ENCODE measurements at places on chromosomes 7 and 10.

- no peak for DNase-seq
These were observed 461.9 kb upstream of the KLF6 start for GRCh38 chr10:4246881-4247358.

DNA sequence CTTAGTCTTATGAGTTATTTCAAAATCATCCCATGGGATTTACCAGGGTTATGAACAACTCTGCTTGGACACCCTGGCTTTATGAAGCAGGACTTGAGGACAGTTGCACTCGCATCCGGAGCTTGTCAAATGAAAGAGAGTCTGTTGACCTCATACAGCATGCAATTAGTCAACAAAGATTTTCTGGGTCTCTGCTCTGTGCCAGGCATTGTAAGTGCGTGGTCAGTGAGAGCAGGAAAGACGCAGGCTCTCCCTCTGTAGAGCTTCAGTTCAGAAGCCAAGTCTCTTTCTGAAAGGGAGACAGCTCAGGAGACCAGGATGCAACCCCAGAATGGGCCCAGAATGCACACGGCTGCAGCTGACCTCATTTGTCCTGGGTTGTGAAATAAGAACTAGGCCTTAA, 45.5 kb upstream of the DMBT1 start:
- no peak for DNase-seq

- no peak for DNase-seq
These were observed 97.7 kb upstream of the KIF5B start for GRCh38 chr10:32153931-32154330.

- no peak for DNase-seq
These were observed 129.4 kb downstream of the SLC16A9 start for GRCh38 chr10:59580026-59580863.

GRCh38 chr7:70436790-70437350, 695.1 kb upstream of the GALNT17 start:
- DNase-seq: no peak

DNA sequence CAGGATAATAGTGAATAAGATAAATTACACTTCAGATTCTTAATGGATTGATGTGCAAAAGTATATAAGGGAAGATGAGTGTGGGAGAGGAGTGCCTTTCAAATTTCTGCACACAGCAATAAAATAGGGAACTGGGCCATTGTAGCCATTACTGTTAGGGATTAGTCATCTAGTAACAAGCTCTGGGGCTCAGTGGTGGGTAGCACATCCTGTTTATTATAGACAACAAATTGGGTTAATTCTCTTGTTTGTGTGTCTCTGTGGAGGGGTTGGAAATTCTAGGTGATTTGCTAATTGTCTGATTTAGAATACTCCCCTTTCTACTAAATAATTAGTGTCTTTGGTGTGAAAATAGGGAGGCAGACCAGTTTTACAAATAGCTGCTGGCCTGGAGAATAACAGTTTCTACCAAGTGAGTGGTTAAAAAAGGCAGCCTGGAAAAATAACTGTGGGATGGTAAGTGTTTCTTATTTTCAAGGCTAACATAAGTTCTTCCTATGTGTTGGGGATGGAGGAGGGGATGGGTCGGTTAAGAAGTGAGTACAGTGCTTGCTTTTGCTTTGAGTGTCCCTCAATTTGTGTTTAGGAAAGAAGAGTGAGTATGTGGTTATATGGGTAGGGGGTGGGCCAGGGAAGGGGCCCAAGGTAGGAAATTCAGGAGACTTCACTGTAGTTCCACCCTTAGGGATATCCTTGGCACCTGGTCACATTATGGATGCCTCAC, 43.3 kb upstream of the TMEM248 start:
- no peak for DNase-seq

DNA sequence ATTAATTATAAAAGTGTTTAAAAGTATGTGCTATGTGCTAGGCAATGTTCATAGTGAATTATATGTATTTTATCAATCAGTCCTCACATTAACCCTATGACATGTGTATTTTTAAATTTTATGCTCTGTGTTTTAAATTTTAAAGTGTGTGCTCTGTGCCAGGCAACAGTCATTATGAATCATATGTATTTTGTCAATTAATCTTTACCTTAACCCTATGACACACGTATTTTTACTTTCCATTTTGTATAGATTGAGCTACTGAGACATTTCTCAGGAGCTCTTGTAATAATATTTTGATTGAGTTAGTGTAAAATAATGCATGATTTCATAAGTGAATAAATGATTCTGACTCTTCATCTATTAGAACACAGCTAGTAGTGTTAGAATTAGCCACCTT, 117.8 kb downstream of the THSD7A start:
- DNase-seq: no peak

DNA sequence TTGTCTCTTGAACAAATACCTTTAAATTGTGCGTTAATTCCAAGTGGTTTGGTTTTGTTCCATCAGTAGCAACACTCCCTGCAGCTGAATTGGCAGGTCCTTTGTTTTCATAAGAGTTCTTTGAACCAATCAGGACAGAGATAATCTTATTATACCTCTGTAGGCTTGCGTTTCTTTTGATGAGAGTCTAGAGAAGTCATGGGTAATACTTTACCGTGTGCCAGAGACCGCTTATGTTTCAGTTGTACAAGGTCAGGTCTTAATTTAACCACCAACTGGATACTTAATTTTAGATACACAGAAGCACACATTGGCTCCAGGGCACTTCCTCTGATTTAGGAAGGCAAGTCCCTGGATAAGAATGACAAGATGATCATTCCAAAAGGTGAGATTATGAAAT, at the start of gene ASB15:
ASB15 (plus strand) TSS at position 292 of the 400 bp plus-strand sequence. CDS start 12,682 bp downstream, outside the sequence.
- DNase-seq: no peak

DNA sequence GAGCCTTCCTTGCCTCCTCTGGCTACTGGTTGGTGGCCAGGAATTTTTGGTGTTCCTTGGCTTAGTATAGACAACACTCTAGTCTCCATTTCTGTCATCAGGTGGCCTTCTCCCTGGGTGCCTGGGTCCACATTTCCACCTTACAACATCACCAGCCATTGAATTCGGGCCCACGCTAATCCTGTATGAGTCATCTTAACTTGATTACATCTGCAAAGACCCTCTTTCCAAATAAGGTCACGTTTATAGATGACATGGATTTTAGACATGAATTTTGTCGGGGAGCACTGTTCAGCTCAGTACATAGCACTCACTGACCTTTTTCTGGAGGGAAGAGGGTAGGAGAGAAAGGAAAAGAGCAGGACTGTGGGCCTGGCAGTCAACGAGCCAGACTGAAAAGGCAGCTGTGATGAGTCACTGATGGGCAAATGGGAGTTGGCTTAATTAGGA, 39.4 kb downstream of the MMRN2 start:
- DNase-seq: no peak

DNA sequence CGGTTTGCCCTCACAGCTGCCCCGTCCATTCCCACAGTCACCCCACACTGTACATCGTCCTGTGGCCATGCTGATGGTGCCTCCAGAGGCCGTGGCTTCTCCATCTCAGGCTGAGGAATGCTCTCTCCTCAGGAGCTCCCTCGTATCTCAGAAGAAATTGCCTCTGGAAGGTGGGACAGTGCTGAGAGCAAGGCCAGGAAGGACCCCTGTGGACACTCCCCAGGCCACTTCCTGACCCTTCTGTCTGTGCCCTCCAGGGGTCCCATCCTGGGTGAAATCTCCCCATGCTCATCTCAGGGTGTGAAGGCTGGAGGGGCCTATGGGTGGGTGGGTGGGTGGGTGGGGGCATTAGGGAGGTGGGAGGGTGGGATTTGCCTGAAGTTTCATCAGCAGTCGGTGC, 454.3 kb downstream of the PLXNA4 start:
- no peak for DNase-seq

DNA sequence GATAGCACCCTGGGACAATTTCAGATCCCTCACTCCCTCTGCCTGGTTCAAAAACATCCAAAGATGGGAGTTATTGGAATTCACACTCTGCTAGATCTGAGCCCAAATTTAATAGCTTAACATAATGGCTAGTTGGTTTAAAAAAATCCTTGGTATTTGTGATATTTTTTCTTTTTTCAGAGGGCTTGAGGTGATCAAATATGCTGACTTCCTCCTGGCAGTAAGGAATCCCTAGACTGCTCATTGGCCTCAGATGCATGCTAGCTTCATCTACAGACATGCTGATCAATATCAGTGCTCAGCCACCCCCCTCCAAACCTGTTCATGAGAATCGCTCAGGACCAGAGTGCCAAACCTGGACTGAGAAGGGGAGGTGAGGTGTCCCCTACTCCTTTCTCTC, 74.7 kb upstream of the PLPP4 start:
- no peak for DNase-seq

GRCh38 chr7:152902054-152902453, 142.5 kb downstream of the ACTR3B start:
- DNase-seq: no peak

- no peak for DNase-seq
These were observed 44.2 kb upstream of the PTER start for GRCh38 chr10:16392531-16393069.

GRCh38 chr7:141864765-141865447, 23.6 kb upstream of the PRSS37 start:
- DNase-seq: no peak

DNA sequence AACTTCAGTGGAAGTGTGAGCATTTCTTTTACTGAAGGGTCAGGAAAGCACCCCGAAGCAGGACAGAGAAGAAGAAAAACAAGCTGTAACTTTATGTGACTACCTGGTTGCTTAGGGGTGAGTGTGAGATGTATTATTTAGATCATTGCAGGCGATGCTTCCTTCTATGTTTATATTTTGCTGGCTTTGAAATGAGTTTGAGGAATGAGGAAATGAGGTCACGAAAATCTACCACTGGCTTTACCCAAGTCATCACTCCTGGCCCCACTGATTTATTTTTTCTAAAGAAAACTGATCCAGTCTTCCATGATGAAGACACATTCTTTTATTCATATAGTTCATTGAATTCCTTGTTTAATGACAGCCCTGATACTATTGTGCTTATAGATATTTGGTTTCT, 716.6 kb upstream of the FZD8 start:
- no peak for DNase-seq

DNA sequence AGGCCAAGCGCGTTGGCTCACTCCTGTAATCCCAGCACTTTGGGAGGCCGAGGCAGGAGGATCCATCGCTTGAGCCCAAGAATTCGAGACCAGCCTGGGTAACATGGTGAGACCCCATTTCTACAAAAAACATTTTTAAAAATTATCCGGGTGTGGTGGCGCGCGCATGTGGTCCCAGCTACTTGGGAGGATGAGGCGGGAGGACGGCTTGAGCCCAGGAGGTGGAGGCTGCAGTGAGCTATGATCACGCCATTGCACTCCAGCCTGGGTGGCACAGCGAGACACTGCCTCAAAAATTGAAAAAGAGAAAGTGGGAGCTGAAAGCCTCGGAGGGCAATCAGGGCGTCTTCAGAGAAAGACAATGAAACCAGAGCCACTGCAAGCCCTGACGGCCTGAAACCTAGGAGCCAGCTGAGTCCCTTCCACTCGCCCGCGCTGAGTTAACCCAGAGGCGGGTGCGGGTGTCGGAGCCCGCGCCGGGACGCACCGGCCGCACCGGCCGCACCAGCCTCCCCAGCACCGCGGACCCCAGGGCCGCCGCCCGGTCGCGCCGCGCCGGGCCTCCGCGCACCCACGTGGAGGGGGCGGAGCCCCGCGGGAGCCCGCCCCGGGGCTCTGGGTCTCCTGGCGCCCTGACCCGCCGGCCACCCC, 22.4 kb downstream of the ZFAND2A start:
- no peak for DNase-seq

DNA sequence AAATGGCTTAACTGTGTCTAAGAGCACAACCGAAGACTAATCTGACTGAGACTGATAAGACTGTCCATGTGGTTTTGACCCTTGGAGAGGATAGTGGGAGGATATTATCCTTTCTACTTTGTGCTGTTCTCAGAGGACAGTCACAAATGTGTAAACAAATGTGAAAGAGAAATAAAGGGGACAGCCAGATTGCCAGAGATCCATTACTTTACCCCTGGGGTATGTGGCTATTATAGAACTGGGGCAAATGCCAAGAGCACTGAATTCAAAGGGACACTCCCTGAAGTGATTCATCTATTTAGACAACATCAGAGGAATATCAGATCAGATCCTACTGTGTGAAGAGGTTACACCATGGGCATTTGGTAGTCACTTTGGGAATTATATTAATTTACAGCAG, 154.7 kb downstream of the RNLS start:
- DNase-seq: no peak

DNA sequence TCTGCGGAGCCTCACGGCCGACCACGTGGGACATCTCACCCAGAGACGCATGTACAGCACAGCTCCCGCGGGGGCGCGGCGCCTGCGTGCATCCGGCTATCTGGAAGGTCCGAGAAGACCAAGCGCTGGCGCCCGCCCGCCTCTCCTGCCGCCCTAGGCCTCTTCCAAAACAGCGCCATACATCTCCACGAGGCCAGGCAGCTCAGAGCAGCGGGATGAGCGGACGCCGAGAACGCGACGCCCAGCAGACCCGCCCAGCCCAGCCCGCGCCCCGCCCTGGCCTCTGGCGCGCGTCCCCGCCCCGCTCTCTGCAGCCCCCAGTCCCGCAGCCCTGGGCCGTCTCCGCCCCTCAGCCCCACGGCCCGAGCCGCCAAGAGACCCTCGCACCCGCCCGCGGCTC, 20.3 kb upstream of the LANCL2 start:
- no peak for DNase-seq

GRCh38 chr7:6451224-6451705, 3.5 kb upstream of the DAGLB start:
- DNase-seq: no peak

DNA sequence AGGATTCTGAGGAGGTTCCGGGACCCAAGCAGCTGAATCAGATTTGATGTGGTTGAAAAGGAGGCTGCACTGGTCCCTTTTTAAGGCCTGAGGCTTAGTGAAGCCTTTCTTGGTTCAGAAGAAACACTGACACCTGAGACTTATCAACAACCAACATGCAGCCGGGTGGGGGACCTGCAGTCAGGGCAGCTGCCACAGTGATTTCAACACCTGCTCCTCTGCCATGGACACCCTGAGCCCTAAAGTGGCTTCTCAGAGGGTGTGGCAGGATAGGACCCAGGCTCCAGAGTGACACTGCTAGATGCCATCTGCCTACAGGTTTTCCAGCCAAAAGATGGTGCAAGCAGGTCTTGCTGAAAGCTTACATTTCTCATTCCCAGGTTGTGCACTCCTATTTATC, 99.3 kb downstream of the COL13A1 start:
- no peak for DNase-seq

- no peak for DNase-seq
These were observed 579.0 kb upstream of the FZD8 start for GRCh38 chr10:36221101-36221500.

DNA sequence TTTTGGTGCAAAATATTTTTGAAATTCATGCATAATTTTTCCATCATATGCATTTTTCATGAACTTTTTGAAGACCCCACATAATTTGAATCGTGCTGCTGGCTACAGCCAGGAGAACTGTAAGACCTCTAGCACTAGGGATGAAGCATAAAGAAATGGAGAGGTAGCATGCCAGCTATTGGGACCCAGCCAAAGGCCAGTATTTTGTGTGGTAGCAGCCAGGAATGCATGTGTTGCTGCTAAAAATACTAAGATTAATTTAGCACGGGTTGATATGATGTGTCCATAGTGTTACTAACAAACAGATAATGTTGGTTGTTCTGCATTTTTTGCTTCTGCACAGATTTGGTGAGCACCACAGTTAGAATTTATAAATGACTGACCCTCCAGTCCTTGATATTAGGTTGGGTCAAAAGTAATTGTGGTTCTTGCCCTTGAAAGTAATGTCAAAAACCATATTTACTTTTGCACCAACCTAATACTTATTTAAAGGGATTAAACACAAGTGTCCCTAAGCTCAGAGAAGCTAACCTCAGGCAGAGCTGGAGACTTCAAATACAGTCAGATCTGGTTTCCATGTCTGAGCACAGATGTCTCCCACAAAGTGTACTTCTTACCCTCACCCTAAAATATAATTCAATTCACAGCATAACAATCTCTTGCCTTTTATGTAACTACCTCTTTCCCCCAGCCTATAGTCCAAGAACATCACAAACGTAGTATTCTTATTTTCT, 54.1 kb upstream of the NPSR1 start:
- DNase-seq: no peak

All from CD4-positive, alpha-beta T cell treated with Interleukin-1 beta for 1 hour (primary cell).